ENCODE measurements at places on chromosomes 2 and 18.
A peak's percentile ranks its signal among the peaks of the same experiment; 100 is the strongest.

DNA sequence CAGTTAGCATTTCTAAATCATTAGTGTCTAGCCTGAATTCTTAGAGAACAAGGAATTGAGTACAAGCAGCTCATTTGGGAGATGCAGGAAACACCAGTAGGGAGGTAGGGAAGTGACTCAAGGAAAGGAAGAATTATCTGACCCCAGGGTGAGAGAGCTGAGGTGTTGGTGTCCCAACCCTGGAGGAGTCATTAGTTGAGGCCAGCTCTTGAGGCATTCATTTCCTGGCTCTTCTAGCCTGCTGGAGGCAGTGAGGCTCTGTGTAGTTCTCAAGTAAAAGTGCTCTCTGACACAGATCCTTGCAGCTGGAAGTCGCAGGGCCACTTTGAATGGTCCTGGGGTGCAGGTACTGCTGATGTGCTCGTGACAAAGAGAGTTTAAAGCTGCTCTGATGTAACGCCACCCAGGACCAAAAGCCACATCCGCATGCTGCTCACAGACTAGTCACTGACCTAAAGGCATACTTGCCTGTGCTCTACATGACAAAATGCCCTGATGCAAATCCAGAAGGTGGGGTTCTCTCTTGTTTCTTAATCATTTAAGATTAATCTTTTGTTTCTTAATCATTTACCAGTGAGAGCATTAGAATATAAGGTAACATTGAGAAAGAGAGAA is 299.5 kb upstream of the LYPD1 start:
- no peak overlapping the region for H3K27ac ChIP-seq
- H3K36me3 ChIP-seq: no peaks in the 10 kb centered on the region
- no peak for DNase-seq
- H3K4me1 ChIP-seq: no peaks in the 10 kb centered on the region
- no peaks in the 10 kb centered on the region for H3K27me3 ChIP-seq

DNA sequence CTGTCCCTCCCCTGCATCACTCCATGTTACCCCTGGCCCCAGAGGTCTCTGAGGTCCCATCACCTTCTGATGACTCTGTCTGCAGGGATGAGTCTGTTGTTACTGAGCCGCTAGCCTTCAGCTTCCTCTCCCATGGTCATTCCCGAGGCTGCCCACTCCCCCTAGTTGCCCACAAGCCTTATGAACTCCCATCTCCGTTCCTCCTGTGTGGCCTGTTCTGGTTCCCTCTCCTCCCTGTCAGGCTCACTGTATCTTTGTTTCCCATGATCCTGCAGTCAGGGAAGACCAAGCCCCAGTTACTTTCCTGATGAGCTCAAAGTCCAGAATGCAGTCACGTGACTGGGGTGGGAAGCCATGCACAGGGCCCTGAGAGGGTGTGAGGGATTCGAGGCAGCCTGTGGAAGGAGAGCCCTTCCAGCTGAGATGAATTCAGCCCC is 39.5 kb downstream of the INPP4A start:
- H3K27ac ChIP-seq: peak overlapping the region; percentile 83
- H3K4me3 ChIP-seq: no peak overlapping the region
- H3K4me1 ChIP-seq: peaks cover 97% of the 10 kb centered on the region
- no peak for DNase-seq
- peaks cover 2% of the 10 kb centered on the region for H3K36me3 ChIP-seq

- peaks cover 2% of the 10 kb centered on the region for H3K4me1 ChIP-seq
- no peak overlapping the region for H3K4me3 ChIP-seq
- H3K27me3 ChIP-seq: no peaks in the 10 kb centered on the region
- no peak overlapping the region for H3K27ac ChIP-seq
- H3K36me3 ChIP-seq: peaks cover 5% of the 10 kb centered on the region
- no peak for DNase-seq
These were observed 258.6 kb downstream of the TNS1 start for GRCh38 chr2:217743966-217744761.

GRCh38 chr2:62313449-62314227 is 117.7 kb downstream of the B3GNT2 start:
- DNase-seq: peak; percentile 88
- H3K27me3 ChIP-seq: no peaks in the 10 kb centered on the region
- H3K27ac ChIP-seq: peak overlapping the region; percentile 86
- H3K4me3 ChIP-seq: peak overlapping the region; percentile 63

GRCh38 chr2:601387-601698 is 75.9 kb downstream of the TMEM18 start:
- no peaks in the 10 kb centered on the region for H3K36me3 ChIP-seq
- H3K27me3 ChIP-seq: no peaks in the 10 kb centered on the region
- H3K27ac ChIP-seq: no peak overlapping the region
- H3K4me3 ChIP-seq: no peak overlapping the region
- DNase-seq: no peak

DNA sequence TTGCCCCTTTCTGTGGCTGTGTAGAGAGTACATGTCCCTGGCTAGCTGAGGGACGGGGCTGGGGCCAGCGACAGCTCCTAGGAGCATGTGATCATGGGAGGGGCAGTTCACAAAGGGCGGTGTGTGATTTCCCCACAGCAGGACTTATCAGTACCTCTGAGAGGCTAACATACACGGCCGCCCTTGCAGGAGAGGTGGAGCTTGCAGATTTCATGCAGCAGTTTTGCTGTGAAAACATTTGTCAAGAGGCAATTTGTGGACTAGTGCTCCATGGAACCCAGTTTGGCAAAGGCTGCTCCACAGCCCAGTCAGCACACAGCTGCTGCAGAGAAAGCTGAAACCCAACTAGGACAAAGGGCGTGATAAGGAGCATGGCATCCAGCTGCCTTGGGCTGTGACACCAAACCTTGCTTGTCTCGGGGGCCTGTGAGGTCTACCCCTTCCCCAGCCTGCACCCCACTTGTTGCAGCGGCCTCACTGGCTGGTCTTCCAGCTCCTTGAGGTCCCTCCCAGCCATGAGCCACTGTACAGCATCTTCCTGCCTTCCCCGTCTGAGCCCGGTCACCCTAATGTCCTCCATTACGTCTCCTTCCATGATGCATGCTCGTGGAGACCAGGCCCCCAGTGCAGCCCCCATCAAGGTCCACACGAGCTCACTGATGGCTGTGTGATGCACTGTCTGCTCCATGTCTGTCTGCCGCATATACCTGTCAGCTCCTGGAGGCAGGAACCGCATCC is 121.4 kb upstream of the HDAC4 start:
- H3K4me3 ChIP-seq: no peak overlapping the region
- H3K27me3 ChIP-seq: peaks cover 3% of the 10 kb centered on the region
- no peaks in the 10 kb centered on the region for H3K4me1 ChIP-seq
- H3K36me3 ChIP-seq: no peaks in the 10 kb centered on the region
- no peak for DNase-seq
- no peak overlapping the region for H3K27ac ChIP-seq

DNA sequence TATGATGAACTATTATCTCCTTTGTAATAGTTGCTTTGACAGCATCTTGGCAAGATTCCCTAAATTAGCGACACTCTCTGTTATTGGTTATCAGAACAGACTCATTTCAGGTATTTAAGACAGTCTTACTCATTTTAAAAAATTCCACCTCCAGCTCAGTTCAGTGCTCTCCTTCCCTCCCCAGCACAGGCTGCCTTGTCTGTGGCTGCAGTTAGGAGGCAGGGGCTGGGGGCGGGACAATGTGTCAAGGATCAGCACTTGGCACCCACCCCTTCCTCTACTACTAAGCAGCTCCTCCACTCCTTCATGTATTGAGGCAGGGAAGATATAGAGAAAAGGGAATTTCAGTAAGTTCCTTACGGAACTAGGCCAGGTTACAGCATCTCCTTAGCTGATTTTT is 85.0 kb downstream of the VSNL1 start:
- H3K4me3 ChIP-seq: no peak overlapping the region
- H3K4me1 ChIP-seq: no peaks in the 10 kb centered on the region
- DNase-seq: no peak
- peaks cover 4% of the 10 kb centered on the region for H3K27me3 ChIP-seq
- no peak overlapping the region for H3K27ac ChIP-seq

DNA sequence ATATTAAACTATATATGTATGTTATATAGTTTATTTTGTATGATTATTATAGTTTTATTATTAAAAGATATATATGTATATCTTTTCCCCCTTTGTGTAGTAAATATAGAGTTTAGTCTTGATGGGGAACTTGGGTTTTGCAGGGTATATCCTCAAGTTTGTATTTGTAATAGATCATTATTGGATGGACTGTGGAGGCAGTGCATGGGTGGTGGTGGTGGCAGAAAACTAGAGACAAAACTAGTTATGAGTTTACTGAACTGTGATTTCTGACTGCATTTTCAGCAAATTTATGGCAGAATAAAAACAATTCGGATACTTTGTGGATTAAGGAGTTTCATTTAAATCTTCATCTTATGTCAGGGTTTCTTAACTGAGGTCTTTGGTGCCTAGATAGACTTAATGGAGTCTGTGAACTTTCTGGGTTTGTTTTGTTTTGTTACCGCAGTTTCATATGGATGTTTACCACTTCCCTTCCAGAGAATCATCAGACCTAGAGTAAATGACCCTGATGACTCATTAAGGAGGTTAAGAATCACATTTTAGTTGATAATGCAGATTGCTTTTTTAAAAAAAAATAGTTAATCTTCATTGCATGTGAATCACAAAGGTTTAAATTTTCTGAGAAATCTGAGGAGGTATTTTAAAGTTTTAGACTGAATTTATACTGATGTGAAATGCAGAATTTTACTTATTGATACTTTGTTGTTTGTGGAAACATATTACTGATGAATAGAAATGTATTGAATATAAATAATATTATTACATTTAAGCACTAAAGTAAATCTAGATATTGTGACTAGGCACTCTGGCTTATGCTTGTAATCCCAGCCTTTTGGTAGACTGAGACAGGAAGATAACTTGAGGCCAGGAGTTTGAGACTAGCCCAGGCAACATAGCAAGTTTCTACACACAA is 14.5 kb downstream of the EPC2 start:
- peak overlapping the region; percentile 78 for H3K27ac ChIP-seq
- peaks cover 71% of the 10 kb centered on the region for H3K4me1 ChIP-seq
- no peaks in the 10 kb centered on the region for H3K27me3 ChIP-seq
- H3K4me3 ChIP-seq: peak overlapping the region; percentile 47
- peak; percentile 23 for DNase-seq

GRCh38 chr2:161946489-161947107 is 127.4 kb downstream of the DPP4 start:
- no peaks in the 10 kb centered on the region for H3K27me3 ChIP-seq
- peak; percentile 17 for DNase-seq
- H3K4me1 ChIP-seq: peaks cover 22% of the 10 kb centered on the region
- H3K4me3 ChIP-seq: no peak overlapping the region
- no peaks in the 10 kb centered on the region for H3K36me3 ChIP-seq
- no peak overlapping the region for H3K27ac ChIP-seq

GRCh38 chr18:59926131-59926530 is 26.3 kb downstream of the PMAIP1 start:
- H3K4me3 ChIP-seq: no peak overlapping the region
- peaks cover 32% of the 10 kb centered on the region for H3K4me1 ChIP-seq
- peaks cover 5% of the 10 kb centered on the region for H3K27me3 ChIP-seq
- H3K27ac ChIP-seq: peak overlapping the region; percentile 63
- DNase-seq: no peak

DNA sequence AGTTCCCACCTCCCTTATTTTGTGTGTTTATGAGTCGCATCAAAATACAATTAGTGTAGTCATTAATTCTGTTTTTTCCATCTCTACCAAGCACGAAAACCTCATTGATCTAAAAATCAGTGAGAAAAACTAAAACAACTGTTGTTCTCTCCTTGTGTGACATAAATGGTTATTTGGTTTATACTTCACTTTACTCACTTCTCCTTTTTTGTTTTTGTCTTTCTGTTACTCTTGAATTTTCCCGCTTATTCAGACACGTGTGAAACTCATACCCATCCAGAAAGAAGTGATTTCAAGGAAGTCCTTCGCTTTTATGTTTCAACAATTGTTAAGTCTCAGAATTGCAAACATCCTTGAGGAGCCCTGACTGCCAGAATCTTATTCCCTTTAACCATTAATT is 121.6 kb downstream of the EML6 start:
- no peaks in the 10 kb centered on the region for H3K36me3 ChIP-seq
- DNase-seq: no peak
- no peak overlapping the region for H3K4me3 ChIP-seq
- no peaks in the 10 kb centered on the region for H3K27me3 ChIP-seq

DNA sequence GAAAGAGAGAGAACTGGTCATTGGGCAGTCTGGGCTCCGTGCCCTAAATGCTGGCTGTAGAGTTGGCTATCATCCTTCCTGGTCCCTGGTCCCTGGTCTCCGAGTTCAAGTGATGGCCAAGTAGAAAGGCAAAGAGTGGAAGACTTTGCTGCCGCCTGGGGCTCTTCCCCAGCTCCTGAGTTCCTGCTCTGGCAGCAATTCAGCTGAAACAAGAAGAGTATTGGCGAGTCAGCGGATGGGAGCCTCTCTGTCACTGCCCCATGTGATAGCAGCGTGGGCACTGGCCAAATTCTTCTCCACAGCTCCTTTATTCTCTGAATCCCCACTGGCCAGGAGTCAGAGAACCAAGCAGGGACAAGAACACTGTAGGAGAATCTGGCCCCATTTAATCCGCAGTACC is 351.0 kb upstream of the POU3F3 start:
- no peak overlapping the region for H3K27ac ChIP-seq
- no peaks in the 10 kb centered on the region for H3K36me3 ChIP-seq
- no peak for DNase-seq
- H3K4me3 ChIP-seq: no peak overlapping the region
- no peaks in the 10 kb centered on the region for H3K4me1 ChIP-seq

GRCh38 chr2:113277474-113278072 is 1.1 kb downstream of the PAX8 start:
- peaks cover 18% of the 10 kb centered on the region for H3K4me1 ChIP-seq
- H3K27me3 ChIP-seq: peaks cover 52% of the 10 kb centered on the region
- H3K27ac ChIP-seq: no peak overlapping the region

GRCh38 chr18:45538444-45538843 is 76.8 kb upstream of the SLC14A2 start:
- no peaks in the 10 kb centered on the region for H3K4me1 ChIP-seq
- H3K27ac ChIP-seq: no peak overlapping the region
- H3K36me3 ChIP-seq: no peaks in the 10 kb centered on the region
- H3K4me3 ChIP-seq: no peak overlapping the region

- H3K4me3 ChIP-seq: no peak overlapping the region
- peaks cover 2% of the 10 kb centered on the region for H3K27me3 ChIP-seq
- no peak for DNase-seq
- no peak overlapping the region for H3K27ac ChIP-seq
- no peaks in the 10 kb centered on the region for H3K4me1 ChIP-seq
- H3K36me3 ChIP-seq: no peaks in the 10 kb centered on the region
These were observed 321.6 kb upstream of the HS6ST1 start for GRCh38 chr2:128640166-128640844.

GRCh38 chr2:9095226-9095625 is 91.7 kb upstream of the MBOAT2 start:
- peaks cover 8% of the 10 kb centered on the region for H3K4me1 ChIP-seq
- H3K27ac ChIP-seq: no peak overlapping the region
- H3K4me3 ChIP-seq: no peak overlapping the region
- no peaks in the 10 kb centered on the region for H3K36me3 ChIP-seq
- H3K27me3 ChIP-seq: peaks cover 25% of the 10 kb centered on the region
- no peak for DNase-seq

- H3K4me1 ChIP-seq: no peaks in the 10 kb centered on the region
- H3K4me3 ChIP-seq: no peak overlapping the region
- DNase-seq: no peak
These were observed 215.4 kb downstream of the CMPK2 start for GRCh38 chr2:6650311-6650710.

GRCh38 chr2:241109210-241110088 is 7.4 kb upstream of the MTERF4 start:
- peak; percentile 68 for DNase-seq
- peak overlapping the region; percentile 93 for H3K27ac ChIP-seq
- H3K4me3 ChIP-seq: peak overlapping the region; percentile 81
- peaks cover 33% of the 10 kb centered on the region for H3K36me3 ChIP-seq

- peaks cover 87% of the 10 kb centered on the region for H3K36me3 ChIP-seq
- H3K27ac ChIP-seq: peak overlapping the region; percentile 96
- H3K4me3 ChIP-seq: no peak overlapping the region
- peaks cover 88% of the 10 kb centered on the region for H3K4me1 ChIP-seq
- DNase-seq: no peak
These were observed 10.0 kb downstream of the XRCC5 start for GRCh38 chr2:216119146-216119545.
